Activated CD4-positive, alpha-beta T cell treated with anti-CD3 and anti-CD28 coated beads, Interleukin-2, amount 10 ng/mL, durations not matched to agents 7 days and 5 days (primary cell): ENCODE measurements at places on chromosomes 5 and 9. TPM values are rescaled to one million over a fixed set of nuclear protein-coding genes. Genes with fewer than 3 reads are reported as not detected.

CCDC183 gene
- total RNA-seq, result 0.97 TPM

TMOD1 gene
- 0.45 TPM for total RNA-seq

GRCh38 chr5:31186672-31187267 is 6.7 kb upstream of the CDH6 start:
- no peak for DNase-seq

- DNase-seq, result no peak
These were observed 107.2 kb upstream of the TXNDC8 start for GRCh38 chr9:110444911-110445310.

DNA sequence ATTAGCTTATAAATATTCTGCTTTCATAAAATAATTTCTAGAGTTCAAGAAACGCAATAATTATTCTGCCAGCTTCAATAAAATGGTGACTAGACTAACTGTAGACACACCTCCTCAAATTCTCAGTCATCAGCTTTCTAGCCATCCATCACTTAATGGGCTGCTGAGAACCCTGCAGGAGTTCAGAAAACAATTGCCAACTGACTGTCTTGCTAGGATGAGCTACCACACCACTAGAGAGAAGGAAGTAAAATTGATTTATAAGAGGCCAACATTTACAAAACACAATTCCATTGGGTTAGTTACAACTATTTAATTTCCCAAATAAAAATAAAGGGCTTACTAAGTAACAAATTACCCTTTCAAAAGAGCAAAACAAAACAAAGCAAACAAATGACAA is 126.5 kb upstream of the PAPPA start:
- DNase-seq, result no peak

- peak; percentile 97 for DNase-seq
These were observed at the start of gene TRIM41 for GRCh38 chr5:181223058-181223728. Gene TRIM41, plus strand, starts transcription at chr5:181223281. Its CDS starts 719 bp downstream, at chr5:181224000.

LRRC19 gene
- total RNA-seq, result not detected

DNA sequence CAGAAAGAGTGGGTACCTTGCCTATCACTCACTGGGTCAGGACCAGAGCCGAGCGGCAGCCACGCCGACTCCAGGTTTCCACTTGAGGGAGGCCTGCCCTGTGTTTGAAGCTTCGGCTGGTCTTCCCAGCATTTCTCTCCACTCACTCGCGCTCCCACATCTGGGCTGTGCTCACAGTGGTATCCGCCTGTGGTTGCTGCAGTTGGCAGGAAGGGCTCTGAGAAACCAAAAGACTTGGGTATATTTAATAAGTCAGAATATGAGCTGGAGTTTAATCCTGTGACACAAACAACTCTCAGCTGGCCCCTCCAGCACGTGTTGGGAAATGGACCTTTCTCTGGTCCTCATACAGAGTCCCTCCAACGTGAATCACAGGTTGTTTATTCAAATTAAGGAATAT is 70.9 kb downstream of the SPRY4 start:
- DNase-seq, result no peak

BTNL9 gene
- not detected for total RNA-seq

SLIT3 gene
- total RNA-seq, result not detected

- DNase-seq, result no peak
These were observed 3.2 kb downstream of the ZNF131 start for GRCh38 chr5:43123887-43124286.

IL13 gene
- total RNA-seq, result 2.5 TPM

GRCh38 chr9:103041961-103042360 is 46.8 kb downstream of the CYLC2 start:
- no peak for DNase-seq

ZFP2 gene
- 0.67 TPM for total RNA-seq
